NCI-H524 treated with DMSO at 0.1 percent for 48 hours (cell line): ENCODE measurements at places on chromosomes 5 and 9.

- no peak for DNase-seq
Measured at GRCh38 chr5:45691656-45692055, 4.5 kb downstream of the HCN1 start.

DNA sequence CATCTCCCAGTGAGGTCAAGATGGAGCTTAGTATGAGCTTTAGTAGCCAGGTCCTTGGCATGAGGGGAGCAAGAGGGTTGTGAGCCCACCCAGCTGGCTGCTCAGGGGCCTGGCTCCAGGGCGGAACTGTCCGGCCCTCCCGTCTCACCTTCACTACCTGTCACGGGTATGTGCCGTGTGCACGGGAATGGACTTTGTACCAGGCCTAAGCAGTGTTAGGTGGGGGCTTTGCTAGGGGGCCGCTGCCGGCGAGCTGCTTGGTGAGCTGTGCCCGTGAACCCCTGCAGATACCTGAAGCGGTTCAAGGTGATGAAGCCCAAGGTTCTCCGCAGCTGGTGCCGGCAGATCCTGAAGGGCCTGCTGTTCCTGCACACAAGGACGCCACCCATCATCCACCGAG is 46.7 kb downstream of the WNK2 start:
- no peak for DNase-seq

GRCh38 chr5:6758236-6758635 is 45.0 kb downstream of the TENT4A start:
- peak; percentile 50 for DNase-seq

DNA sequence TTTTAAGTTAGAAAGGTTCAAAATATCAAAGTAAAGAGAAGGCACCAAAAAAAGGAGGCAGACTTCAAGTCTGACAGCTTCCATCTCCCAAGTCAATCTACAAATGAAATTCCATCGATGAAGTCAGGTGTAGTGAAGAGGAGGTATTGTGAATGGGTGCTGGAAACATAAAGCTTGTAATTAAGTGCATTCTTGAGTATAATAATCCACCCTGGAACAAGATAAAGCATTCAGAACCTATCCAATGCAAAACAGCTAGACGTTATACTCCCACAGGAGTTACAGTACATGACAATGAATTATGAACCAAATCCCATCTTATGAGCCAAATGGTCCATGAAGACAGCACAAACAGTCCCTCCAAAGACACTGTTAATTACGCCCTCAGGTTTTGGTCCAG is 22.3 kb downstream of the BNC2 start:
- no peak for DNase-seq

DNA sequence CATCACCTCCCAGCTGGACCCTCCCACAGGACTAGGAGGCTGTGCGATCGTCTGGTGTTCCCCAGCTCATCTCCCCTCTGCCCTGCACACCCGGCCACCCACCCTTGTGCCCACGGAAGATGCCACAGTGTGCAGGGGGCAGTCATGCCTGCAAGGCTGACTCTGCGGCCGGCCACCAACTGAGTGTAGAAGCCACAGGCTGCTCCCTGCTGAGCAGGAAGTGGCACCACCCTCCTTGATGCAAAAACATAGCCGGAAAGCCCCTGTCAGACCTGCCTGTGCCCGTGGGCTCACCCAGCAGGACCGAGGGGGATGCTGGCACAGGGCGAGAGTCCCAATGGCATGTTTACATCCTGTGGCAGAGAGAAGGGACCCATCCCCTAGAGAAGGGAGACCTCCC is 40.3 kb upstream of the SLC12A7 start:
- no peak for DNase-seq

DNA sequence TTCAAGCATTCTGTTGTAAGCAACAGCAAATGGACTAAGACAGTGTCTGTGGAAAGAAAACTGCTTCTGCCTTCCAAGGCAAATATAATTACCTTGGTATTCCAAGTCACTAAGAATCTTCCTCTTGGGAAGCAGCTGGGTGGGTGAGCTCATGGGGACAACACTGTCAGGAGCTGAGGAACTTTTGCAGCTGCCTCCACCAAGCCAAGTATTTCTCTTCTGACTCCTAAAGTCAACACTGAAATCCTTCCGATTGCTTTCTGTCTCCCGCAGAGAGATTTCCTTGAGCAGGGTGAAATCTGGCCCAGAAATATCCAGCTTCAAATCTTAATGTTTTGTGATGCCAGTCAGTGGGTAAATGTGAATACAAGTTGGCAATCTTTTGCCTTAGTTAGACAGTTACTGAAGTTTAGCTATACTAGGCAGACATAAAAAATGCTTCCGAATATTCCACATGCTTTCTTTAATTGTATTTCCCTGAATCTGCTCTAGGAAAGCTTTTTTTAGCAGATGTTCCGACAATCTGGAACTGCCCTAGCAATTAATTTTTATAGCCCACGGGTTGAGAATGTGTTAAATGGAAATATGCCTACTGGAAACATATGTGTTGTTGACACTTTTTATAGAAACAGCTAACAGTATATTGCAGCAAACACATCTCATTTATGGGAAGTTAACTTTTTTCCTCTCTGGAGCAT is 369.9 kb upstream of the DAB2 start:
- no peak for DNase-seq

GRCh38 chr5:14332746-14333145 is 189.6 kb downstream of the TRIO start:
- DNase-seq: no peak

DNA sequence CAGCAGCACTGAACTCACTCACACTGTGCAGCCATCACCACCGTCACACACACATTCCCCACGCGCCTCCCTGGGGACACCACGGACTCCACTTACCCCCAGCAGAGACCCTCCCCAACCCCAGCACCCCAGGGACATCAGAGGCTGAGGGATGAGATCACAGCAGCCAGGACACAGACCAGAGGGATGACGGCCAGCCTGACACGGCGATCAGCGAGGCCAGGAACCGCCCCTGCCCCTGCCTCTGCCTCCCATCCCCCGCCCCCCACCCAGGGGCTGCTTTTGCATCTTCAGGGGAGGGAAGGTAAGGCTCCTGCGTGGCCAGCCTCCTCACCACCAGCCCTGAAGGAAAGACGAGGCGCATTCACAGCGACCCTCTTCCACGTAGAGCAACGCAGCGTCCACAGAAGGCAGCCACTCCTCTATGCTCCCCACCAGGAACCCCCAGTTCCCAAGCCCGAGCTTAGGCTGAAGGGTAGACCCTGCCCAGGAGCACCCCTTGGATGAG is 104.5 kb downstream of the VAV2 start:
- DNase-seq: no peak

- no peak for DNase-seq
Measured at GRCh38 chr9:38732885-38733284, 13.0 kb upstream of the FAM240B start.

- DNase-seq: no peak
Measured at GRCh38 chr9:34988218-34989002, 1.1 kb upstream of the DNAJB5 start.

DNA sequence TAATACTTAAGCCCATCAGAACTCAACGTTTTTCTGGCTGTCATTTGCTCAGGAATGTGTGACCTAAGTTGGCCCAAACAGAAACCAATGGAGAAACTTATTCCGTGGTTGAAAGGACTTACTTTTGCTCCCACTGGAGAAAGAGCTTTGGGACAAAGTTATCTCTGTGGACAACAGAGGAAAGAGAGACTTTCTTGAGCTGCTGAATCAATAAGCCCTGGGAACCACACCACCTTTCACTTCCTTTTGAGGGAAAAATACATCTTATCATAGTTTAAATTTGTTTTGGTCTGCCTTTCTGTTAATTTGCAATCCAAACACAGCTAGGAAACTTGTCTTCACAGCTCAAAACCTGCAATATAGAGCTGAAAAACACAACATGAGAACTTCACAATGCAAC is 62.8 kb upstream of the VCAN start:
- no peak for DNase-seq

DNA sequence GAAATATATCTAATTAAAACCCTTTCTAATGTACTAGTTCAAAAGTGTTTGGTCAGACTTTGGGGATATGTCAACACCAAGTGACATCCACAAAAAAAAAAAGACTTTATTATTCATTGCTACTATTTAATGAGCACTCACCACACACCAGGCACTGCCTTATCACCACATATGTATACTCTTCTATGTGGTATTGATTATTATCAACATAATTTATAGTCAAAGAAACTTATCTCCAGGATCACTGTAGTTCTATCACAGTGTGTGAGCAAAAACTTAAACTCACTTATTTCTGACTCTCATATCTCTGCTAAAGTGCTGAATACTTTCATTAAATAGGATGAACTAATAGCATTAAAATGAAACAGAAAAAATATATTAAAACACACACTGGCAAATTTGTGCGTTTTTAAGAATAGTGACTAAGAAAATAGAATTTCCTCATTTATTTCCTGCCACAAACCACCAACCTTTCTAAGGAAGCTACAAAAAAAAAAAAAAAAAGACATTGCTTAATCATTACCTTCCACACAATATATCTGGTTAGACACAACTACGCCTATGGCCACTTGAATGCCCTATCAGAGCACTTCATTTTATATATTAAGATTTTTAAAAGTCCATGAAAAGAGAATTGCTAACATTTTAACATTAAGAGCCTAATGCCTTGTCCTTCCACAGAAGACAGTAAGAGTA is 12.8 kb downstream of the SLCO4C1 start:
- DNase-seq: no peak

DNA sequence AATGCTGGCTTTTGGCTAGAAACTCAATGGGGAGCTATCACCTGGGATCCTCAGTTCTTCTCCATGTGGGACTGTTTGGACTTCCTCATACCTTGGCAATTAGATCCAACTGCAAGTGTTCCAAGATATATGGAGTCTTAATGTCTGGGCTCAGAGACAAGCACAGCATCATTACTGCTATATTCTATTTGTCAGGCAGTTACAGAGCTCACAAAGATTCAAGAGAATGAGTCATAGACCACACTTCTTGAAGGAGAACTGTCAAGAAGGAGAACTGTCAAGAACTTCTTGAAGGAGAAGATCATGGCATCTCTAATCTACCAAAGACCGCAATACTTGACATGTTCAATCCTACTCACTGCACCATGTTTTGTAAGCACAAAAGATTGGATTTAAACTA is 106.8 kb upstream of the NREP start:
- no peak for DNase-seq

DNA sequence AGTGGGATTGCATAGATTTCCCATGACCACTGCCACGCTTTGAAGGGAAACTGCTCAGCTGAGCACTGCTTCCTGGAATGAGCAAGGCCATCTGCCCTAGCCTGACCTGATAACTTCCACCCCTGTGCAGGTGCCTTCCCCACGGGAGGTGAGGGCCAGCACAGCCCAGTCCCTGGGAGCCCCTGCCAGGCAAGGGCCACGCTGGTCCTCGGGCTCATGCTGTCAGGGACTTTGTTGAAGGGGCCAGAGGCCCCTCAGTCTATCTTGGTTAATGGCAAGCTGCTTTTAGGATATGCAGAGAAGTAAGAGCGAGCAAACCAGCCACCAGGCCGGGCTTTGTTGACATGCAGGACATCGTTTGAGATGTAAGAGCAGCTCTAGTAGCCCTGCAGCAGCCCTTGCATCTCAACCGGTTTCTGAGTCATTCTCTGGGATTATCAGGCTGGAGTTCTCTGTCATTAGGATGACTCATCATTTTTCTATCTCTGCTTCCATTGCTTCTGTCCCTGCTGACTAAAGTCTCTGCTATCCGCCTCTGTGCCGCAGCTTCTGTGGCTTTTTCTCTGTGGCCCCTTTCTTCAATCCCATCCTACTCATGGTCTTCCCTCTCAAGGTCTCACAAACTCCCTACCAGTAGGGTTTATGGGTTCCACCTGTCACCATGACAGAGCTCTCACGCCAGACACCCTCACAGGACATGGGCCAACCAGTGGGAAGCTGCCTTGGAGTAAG is 30.6 kb upstream of the IQGAP2 start:
- no peak for DNase-seq

DNA sequence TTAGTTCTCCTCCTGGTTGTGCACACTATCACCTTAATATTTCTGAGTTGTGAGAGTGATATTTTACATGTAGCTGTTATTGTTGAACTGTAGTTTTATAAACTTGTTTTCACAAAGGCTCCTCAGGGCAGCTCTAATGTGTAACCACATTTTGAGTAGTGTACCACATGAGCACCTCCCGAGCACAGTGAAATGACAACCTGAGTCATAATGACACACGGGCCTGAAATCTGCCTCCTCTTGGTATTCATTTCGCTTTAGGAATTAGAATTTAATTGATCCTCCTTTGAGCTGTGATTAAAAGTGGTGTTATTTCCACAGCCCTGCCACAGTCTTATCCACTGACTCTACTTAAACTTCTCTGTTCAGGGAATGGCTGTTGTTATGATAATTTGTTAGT is 7.9 kb downstream of the MTRR start:
- DNase-seq: no peak

DNA sequence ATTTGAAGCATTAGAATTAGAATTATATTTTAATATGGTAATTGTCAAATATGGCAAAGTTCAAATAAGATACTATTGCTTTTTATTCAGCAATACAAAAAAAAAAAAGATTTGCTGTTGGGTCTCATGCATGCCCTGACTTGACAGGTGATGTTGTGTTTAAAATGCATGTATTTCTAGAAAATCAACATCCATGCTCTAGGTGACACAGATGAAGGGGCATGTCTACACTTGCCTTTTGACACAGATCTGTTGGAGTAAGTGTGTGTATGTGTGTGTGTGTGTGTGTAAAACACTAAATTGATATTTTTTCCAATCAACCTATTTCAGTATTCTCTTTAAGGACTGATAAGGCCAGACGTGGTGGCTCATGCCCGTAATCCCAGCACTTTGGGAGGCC is 38.1 kb upstream of the SMARCA2 start:
- DNase-seq: no peak

GRCh38 chr9:136180586-136180985 is 24.3 kb downstream of the LHX3 start:
- DNase-seq: no peak

DNA sequence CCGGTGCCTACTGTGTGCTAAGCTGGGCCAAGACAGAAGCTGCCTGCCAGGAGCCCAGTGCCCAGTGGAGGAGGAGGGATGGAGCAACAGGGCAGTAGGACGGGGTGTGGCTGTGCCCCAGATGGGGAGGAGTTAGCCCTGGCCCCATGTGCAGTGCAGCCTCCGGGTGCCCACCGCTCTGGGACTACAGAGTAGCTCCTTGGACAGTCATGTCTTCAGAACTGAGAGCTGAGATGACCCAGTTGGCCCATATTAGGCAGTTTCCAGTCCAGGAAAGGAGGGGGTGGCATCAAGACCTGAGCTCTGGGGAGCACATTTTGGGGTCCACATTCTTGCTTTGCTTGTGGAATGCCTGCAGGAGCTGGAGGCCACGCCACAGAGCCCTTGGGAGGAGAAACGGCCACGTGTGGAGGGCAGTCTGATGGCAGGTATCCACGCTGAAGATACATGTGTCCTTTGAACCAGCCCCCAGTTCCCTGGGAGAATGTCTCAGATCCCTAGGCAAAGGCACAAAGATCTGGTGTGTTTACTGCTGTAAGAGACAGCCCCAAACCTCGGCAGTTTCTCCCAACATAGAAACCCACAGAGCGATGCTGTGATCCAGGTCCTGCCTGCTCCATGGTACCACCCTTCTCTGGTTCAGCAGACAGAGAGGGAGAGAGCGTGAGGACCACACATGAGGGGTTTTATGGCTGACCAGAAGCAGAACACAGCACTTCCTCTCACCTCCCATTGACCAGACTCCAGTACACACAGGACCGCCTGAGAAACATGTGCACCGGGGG is 46.8 kb upstream of the FCN1 start:
- no peak for DNase-seq

GRCh38 chr9:89853161-89853560 is 248.3 kb downstream of the GADD45G start:
- no peak for DNase-seq

- no peak for DNase-seq
Measured at GRCh38 chr5:54988817-54989216, 3.4 kb upstream of the ESM1 start.

GRCh38 chr9:38035873-38036272 is 33.2 kb downstream of the SHB start:
- no peak for DNase-seq
